NCI-H226 (cell line): ENCODE measurements at places on chromosomes 7 and 10.

GRCh38 chr10:50578949-50579348 is 44.8 kb downstream of the SGMS1 start:
- DNase-seq: no peak

- DNase-seq: no peak
Observed at GRCh38 chr10:118520116-118520742, 75.2 kb downstream of the PRLHR start.

DNA sequence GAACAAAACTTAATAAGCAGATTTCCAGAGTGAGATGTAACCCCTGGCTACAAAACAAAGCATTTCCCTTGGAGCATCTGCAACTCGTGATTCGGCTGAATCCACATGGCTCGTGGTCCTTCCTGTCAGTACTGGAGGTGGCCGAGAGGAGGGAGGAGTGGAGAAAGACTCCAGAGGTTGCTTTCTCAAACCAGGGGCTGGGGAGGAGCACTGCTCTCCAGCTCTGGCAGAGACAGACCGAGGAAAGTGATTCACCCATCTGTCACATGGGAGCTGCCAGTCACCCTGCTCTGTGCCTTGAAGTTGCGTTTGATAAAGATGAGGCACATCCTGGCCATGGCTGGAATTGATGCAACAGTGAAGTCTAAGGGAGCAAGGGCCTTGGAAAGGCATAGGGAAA is 72.7 kb downstream of the COL13A1 start:
- peak; percentile 66 for DNase-seq

GRCh38 chr10:52419281-52419680 is 105.2 kb downstream of the DKK1 start:
- no peak for DNase-seq

GRCh38 chr7:80921130-80921529 is 2.3 kb upstream of the SEMA3C start:
- DNase-seq: peak; percentile 34
